Suprapubic skin (tissue), 4 donors: ENCODE measurements at places on chromosomes 1 and 21. TPM values are rescaled to one million over a fixed set of nuclear protein-coding genes. Genes with fewer than 3 reads are reported as not detected.

Gene SLC44A5
- 17.7 TPM for total RNA-seq

DNA sequence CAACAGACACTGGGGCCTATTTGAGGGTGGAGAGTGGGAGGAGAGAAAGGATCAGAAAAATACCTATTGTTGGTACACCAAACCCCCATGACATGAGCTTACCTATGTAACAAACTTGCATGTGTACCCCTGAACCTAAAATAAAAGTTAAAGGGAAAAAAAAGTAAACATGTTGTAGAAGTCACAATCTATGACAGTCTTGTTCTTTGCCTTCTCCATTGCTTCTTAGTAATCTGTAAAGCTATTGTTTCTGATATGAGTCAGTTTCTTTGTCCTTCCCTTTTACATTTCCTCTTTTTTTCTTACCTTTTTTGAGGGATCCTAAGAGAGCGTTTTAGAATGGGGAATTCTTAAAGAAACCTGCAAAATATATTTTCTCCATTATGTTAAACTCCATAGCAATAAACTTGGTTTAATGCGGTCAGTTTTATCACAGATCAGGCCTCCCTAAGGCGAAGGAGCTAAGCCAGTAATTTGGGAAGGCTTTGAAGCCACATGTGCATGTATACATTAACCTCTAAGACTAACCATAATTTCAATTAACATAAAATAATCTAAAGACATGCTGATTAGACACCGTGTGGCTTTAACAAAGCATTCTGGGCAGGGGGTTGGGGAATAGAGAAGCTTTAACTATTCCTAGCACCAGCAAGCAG is 77.8 kb upstream of the C1orf105 start:
- DNase-seq = no peak

DNA sequence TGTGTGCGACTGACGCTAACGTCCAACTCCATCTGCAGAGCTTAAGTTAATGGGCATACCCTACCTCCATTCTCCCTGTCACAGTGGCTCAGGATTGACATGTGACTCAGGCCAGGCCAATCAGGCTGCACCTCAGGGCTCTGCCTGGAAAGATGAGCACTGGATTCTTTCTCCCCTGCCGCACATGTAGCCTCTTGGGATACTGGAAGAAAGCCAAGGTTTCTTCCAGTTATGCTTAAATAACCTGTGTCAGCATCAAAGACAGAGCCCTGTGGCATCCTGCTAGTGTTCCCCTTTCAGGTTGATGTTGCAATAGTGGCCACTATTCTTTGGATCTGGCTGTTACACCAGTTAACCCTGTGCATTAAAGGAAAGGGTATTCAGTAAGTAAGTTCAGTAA is 55.0 kb upstream of the SYT6 start:
- no peak for DNase-seq

- no peak for DNase-seq
These were observed 60.3 kb upstream of the GPR153 start for GRCh38 chr1:6321205-6321604.
